ENCODE measurements at places on chromosomes 2 and 18.

DNA sequence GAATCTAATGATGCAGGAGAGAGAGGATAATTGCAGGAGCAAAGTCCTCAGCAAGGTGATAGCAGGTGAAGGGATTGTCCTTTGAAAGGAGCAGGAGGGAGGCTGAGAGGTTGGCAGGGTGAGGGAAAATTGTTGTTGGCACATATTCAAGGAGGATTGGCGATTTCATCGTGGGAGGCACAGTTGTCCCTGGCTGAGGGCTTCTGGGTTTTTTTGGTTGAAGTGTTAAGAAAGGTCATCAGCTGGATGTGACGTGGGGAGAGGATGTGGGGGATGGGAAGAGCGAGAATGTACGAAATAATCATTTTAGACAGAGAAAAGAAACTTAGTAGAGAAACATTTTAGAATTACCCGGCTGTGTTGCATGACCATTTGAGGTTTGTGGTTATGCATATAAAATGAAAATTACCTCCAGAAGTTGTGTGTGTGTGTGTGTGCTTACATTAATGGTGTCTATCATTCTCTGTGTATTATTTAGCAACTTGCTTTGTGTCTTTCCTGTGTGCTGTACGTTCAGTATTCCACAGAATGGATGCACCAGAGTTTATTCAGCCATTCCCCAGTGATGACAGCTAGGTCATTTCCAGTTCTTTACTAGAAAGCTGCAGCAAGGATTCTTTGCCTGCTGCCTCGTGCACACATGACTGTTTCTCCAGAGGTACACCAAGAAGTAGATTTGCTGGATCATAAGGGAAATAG, 67.6 kb downstream of the SDC1 start:
- DNase-seq = no peak

DNA sequence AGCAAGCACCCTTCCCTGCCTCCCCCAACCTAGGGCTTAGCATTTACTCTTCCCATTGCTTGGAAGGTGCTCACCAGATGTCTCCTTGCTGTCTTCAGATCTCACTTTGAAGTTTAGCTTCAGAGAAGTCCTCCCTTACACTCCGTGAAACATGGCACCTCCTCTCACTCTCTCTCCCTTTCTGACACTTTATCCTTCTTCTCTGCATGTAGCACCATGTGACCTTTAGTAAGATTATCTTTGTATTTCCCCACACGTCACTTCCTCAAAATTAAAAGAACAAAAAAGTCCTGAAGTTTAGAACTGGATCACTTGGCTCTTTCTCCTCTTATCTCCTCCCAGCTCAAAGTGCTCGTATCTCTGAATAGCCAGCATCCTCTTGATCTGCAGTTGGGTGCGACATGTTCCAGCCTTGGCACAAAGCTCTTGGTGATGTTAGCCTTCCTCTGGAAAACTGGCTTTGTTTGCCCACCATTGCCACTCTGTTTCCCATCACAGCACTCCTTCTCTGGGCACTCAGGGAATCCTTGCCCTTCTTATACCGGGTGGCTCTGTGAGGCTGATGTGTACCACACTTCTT, 40.6 kb upstream of the EPAS1 start:
- no peak for DNase-seq

- DNase-seq = no peak
These were observed 257.2 kb upstream of the HDAC4 start for GRCh38 chr2:239657992-239658391.

DNA sequence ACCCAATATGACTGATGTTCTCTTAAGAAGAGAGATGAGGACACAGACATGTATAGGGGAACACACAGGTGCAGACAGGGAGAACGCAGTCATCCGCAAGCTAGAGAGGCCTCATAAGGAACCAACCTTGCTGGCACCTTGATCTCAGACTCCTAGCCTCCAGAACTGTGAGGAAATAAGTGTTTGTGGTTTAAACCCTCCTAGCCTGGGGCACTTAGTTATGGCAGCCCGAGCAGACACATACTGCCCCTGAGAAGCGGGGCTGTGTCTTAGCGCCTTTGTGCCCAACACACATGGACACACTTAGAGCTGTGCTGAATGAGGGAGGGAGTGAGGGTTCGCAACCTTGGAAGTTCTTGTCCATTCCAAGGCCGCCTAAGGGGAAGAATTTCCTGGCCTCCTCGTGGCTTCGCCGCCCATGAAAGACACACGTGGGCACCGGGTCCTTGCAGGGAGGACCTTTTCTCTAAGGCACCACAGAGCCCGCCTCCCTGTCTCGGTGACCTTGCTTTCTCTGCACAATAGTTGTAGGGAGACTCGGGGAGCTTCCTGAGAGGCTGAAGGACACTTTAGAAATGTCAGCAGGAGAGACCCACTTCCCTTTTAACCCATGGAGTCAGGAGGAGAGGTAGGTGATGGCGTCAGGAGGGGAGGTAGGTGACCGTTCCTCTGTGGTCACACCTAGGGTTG, 224.5 kb upstream of the HDAC4 start:
- no peak for DNase-seq

DNA sequence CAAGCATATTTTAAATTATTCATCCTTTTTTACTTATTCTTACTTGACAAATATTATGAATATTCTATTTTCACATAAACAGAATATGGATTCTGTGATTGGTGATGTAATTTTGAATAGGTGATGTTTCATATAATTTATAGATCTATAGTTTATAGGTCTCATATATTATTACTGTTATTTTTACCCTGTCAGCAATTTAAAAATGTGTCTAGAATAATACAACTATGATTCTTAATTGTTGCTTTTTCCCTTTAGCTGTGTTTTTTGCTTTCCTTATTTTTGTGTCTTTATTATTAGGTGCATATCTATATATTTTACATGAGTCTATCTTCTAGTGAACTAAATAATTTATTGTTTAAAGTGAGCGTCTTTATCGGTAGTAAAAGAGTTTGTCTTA, 226.7 kb upstream of the FSIP2 start:
- no peak for DNase-seq

DNA sequence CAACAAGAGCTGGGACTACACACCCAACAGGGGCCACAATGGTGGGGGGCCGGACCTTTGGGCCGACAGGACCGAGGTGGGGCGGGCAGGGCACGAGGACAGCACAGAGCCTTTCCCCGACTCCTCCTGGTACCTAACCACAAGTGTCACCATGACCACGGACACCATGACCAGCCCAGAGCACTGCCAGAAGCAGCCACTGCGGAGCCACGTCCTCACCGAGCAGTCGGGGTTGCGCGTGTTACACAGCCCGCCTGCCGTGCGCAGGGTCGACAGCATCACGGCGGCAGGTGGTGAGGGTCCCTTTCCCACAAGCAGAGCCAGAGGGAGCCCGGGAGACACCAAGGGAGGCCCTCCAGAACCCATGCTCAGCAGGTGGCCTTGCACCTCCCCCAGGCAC, 119.5 kb downstream of the MTCL1 start:
- DNase-seq = no peak

- no peak for DNase-seq
These were observed 168.1 kb downstream of the PTPRM start for GRCh38 chr18:7735196-7735595.

- no peak for DNase-seq
These were observed 82.5 kb downstream of the LIMS1 start for GRCh38 chr2:108616751-108617161.

DNA sequence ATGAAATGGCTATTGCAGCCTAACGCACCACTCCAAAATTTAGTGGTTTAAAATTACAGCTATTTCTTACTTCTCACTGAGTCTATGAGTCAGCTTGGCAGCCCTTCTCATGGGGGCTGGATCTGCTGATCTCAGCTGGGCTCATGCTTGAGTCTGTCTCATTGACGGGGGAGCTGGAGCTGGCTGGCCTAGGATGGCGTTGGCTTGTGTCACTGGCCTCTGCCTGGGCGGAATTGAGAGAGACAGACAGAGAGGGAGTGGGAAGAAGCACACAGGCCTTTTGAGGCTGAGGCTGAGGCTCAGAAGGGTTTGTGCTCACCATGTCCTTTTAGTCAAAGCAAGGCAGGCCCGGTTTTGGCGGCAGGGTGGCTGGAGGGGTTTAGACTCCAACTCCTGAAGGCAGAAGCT, 412.1 kb upstream of the MYT1L start:
- peak; percentile 71 for DNase-seq

DNA sequence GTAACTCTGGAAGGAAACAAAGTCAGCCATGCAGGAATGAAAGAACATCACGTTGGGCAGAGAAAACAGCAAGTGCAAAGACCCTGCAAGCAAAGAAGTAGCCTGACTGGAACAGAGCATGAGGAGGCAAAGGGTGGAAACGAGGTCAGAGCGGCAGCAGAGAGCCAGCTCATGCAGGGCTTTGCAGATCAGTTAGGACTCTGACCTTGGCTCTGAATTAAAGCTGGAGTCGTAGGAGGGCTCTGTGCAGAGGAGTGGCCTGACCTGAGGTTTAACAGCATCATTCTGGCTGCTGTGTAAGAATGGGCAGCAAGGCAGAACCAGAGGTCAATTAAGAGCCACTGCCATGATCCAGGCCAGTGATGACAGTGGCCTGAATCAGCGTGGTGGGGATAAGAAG, 220.7 kb downstream of the PRKCE start:
- DNase-seq = no peak

- no peak for DNase-seq
These were observed 99.3 kb downstream of the SPATS2L start for GRCh38 chr2:200405599-200406298.

DNA sequence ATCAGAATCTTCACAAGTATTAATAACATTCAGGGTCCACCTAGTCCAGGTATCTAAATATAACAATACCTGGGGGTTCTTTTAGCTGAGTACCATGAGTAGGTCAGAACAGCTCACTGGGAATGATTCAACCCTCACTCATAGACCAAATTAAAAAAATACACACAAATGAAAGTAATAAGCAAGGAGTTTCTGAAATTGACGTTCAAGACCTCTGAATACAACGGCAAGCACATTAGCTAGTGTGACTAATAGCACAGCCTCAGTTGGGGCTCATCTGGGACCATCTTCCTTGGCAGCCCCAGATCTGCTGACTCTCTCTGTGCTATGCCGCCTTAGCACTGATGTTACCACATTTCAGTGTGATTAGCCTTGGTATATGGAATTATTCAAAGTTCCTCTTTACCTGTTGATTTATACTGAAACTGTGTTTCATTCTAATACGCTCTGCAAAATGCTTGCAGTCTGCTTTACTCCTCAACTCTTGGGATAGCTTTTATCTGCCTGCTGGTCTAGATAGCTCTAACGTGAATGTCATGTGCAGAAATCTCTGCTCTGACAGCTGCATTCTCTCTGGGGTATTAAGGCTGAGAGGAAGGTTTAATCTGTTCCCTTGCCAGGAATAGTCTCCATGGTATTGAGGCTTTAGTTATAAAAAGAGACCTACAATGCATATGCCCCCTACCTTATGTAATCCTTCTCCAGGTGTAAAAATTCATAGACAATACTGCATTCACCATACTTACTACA, 153.3 kb downstream of the METTL4 start:
- no peak for DNase-seq

- DNase-seq = no peak
These were observed 8.4 kb downstream of the PNKD start for GRCh38 chr2:218278531-218279360.

DNA sequence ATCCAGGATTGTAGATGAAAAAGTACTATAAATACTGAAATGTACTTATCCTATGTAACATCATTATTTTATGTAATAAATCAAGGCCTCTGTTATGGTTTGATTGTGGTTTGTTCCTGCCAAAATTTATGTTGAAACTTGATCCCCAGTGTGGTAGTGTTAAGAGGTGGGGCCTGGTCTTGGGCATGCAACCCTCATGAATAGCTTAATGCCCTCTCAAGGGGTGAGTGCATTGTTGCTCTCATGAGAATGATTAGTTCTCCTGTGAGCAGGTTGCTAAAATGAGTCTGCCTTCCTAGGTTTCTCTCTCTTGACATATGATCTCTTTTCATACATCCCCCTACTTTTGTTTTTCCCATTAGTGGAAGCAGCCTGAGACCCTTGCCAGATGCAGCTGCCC, 915.4 kb downstream of the TSN start:
- DNase-seq = no peak

- no peak for DNase-seq
These were observed 113.9 kb downstream of the USP34 start for GRCh38 chr2:61356958-61357350.

- DNase-seq = no peak
These were observed 30.0 kb upstream of the CYP1B1 start for GRCh38 chr2:38105922-38106321.

- no peak for DNase-seq
These were observed 60.1 kb upstream of the TNFRSF11A start for GRCh38 chr18:62264984-62265383.
